Right atrium auricular region (tissue), 2 donors: ENCODE measurements at places on chromosomes 13 and 19. TPM values are rescaled to one million over a fixed set of nuclear protein-coding genes. Genes with fewer than 3 reads are reported as not detected.

- peak; percentile 11 for DNase-seq
Observed at GRCh38 chr19:8269724-8270123, 38.4 kb downstream of the CD320 start.

DNA sequence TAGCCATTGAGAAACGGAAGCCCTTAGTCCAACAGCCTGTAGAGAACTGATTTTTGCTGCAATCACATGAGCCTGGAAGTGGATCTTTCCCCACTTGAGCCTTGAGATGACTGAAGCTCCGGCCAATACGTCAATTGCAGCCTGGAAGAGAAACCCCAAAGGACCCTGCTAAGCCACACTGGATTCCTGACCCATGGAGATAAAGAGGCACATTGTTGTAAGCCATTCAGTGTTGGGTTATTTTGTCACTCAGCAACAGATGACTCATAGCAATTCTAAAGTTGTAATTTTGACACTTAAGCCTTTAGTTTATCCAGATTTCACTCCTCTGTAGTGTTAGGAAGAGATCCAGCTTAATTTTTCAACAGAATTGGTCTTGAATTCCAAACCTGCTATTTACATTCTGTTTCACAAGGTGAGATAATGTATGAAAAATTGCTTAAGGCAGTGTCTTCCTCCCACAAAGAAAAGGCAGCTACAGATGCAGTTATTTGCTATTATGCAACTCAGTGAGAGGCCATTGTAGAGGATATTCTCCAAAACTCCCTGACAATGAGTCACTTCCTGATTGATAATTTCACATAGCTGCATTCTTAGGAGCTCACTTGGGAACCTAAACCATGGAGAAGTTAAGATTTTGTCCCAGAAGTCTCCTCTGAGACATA lies 59.4 kb upstream of the TSHZ3 start:
- peak; percentile 66 for DNase-seq

DNA sequence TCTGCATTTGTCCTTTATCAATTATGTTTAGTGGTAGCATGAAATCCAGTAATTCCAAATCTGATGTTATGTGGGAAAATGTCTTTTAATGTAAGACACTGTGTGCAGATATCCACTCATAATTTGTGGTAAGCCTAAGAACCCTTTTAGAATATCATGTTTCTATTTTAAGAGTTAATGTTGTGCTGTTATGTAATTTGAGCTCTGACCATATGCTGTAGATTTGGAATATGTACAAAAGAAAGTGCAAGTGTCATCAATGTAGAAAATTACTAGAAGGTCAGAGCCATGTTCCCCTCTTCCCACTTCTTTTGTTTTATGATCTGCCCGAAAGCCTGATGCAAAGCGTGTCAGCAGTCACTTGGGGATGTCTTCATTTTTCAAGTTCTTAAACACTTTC lies 44.5 kb downstream of the SCEL start:
- no peak for DNase-seq

The DMKN gene
- total RNA-seq, result 52.4 TPM

DNA sequence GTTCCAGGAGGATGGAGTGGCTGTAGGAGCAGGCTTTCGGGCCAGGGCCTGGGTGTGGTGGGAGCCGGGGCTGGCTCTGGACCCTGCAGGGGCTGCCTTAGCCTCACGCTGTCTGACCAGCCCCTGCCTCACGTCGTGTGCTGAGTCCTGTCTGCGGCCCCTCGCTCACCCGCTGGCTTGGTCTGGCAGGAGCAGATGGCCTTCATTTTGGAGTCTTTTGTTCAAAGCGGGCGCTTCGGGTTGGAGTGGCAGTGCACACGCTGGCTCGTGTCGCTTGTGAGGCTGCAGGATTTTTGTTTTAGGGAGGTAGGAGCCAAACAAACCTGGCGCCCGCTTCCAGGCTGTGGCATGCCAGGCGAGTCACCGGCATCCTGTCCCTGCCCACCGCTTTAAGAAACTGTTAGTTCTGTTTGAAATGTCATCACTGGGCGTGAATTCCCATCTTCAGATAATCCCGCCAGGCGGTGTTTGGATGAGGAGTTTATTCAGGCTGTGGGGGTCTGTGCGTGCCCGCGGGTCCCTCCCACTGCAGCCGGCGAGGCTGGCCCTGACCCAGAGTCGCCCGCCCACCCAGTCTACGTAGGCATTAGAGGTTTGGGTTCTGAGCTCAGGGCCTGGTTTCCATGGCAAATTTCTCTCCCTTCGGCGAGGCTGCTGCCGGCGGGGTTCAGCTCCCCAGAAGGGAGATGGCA lies 89.8 kb downstream of the KDM4B start:
- DNase-seq, result no peak

DNA sequence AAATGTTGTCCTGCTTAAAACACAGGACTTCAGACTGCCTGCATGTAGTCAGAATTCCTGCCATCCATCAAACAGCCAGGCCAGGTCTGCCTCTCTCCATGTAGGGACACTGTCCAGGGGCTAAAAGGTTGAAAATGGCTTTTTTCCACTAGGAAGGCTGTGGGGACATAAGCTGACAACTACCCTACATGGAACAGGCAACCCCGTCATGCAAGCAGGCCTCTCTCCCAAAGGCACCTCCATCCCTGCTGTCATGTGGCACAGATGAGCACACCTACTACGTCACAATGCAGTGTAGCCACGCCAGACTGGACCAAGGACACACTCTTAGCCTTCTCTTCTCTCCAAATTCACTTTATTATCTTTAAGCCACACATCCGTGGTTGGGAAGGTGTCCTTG lies 40.8 kb downstream of the LATS2 start:
- DNase-seq, result no peak

GRCh38 chr13:42056583-42056982 lies 8.1 kb downstream of the DGKH start:
- DNase-seq, result no peak

- peak; percentile 69 for DNase-seq
Observed at GRCh38 chr13:41053384-41053826, 7.9 kb upstream of the WBP4 start.

- DNase-seq, result no peak
Observed at GRCh38 chr19:17836530-17836929, 11.3 kb downstream of the JAK3 start.

The MPND gene
- 6.2 TPM for total RNA-seq
